ENCODE measurements at places on chromosomes 7 and 10. TPM values are rescaled to one million over a fixed set of nuclear protein-coding genes. Genes with fewer than 3 reads are reported as not detected.

- DNase-seq: peak; percentile 89
Observed at GRCh38 chr7:150368096-150368883, at the start of gene REPIN1. REPIN1 (plus strand) TSS chr7:150368822; CDS start chr7:150369712, 890 bp downstream.

DNA sequence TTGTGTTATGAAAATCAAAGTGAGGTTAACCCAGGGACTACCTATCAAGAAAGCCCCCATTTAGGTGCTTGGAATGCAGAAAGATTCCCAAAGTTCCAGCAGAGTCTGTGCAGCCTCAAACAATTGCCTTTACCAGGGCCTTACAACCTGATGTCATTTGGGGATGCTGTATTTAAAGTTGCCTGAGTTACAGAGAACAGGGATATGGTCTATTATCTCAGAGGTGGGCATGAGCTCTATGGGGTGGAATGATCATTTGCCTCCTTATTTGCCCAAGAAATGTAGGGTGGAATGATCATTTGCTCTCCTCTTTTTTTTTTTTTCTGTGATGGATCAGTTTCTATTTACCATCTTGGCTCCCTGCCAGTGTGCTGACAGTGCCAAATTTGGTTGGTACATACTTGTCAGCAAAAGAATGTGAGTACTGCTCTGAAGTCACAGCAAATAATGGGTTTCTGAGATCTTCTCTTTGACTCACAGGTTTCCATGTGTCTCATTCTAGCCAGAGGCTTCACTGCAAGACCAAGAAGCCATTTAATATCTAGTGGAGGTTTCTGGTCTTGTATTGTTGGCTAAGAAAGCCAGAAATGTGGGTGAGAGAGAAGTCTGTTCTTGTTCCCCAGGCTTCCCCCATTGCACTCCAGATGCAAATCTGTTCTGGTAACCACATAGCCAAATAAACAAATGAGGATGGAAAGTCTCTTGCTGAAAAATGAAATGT, 45.5 kb upstream of the ZNRF2 start:
- peak; percentile 88 for DNase-seq

DNA sequence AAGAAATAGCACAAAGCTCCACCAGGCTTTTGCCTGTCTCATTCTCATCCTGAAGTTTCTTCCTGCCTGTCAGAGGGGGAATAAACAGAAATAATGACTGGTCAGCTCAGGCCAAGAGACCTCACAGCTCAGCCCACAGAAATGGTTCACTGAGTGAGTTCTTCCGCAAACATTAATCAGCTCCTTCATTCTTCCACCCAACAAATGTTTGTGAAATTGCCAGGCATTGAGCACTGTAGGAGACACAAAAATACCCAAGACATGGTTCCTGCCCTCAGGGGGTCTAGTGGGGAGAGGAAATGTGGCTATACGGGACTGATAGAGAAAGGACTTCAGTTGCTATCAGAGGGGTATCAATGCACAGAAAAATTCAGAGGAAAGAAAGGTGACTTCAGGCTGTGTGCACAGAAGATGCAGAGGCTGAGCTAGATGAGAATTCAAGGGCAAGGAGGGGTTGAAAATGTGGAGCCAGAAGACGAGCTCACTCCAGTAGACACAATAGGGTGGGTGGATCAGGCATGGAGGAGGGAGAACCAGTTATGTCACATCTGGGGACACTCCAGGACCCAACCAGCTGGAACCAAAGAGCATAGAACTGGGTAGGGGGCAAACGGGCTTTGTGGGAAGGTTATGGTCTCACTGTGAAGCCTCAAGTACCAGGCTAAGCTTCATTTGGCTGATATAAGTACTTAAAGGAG, 20.9 kb downstream of the MYOF start:
- DNase-seq: no peak

STEAP1 gene
- 230 TPM for total RNA-seq

ZNF727 gene
- 7.8 TPM for total RNA-seq

GPER1 gene
- total RNA-seq: 7.4 TPM

BMPER gene
- total RNA-seq: 4.5 TPM

C10orf53 gene
- not detected for total RNA-seq

All from prostate gland (tissue), 2 donors.